DND-41 (cell line): ENCODE measurements at places on chromosomes 11 and 22.
A peak's percentile ranks its signal among the peaks of the same experiment; 100 is the strongest.

DNA sequence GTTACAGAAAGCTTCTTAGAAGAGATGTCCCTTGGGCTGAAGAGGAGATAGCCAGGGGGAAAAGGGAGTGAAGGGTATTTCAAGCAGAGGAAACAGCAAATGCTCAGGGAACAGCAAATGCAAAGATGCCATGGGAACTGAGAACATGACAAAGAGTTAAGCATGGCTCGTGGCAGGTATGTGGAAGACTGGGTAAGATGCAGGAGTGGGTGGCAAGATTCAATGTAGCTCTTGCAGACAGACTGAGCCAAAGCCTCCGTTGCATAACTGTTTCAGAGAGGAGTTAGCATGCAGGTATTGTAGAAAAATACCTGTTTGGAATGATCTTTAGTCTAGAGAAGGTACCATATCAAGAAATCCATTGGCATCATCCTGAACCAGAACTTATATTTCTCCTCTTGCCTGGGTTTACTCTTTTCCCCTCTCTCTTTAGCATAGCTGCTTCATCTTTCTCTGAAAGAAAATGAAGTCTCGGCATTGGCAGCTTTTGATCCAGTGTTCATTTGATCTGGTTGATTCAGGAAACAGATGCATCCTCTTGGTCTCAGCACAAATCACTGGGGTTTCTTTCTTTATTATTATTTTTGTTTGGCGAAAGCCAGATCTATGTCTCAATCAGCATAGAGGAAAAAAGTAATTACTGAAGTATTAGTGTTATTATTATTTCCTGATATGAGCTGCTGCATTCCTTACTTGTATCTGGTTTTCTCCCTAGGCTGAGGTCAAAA, 41.7 kb upstream of the NUP160 start:
- DNase-seq: peak; percentile 35
- no peaks in the 10 kb centered on the region for H3K27me3 ChIP-seq
- peaks cover 9% of the 10 kb centered on the region for H3K4me1 ChIP-seq
- H3K27ac ChIP-seq: no peak overlapping the region

- H3K4me3 ChIP-seq: no peak overlapping the region
- H3K27ac ChIP-seq: no peak overlapping the region
- H3K4me1 ChIP-seq: peaks cover 10% of the 10 kb centered on the region
- H3K36me3 ChIP-seq: no peaks in the 10 kb centered on the region
- H3K27me3 ChIP-seq: no peaks in the 10 kb centered on the region
These were observed 4.7 kb upstream of the FAM111B start for GRCh38 chr11:59102259-59102765.

GRCh38 chr22:50571264-50572175, 6.7 kb downstream of the CPT1B start:
- no peak overlapping the region for H3K4me3 ChIP-seq
- no peaks in the 10 kb centered on the region for H3K4me1 ChIP-seq
- H3K36me3 ChIP-seq: peaks cover 85% of the 10 kb centered on the region
- no peak for DNase-seq
- H3K27ac ChIP-seq: no peak overlapping the region

- no peak overlapping the region for H3K4me3 ChIP-seq
- H3K27me3 ChIP-seq: no peaks in the 10 kb centered on the region
- no peak for DNase-seq
- H3K27ac ChIP-seq: peak overlapping the region; percentile 89
- H3K36me3 ChIP-seq: peaks cover 27% of the 10 kb centered on the region
These were observed 5.1 kb upstream of the CARNS1 start for GRCh38 chr11:67410369-67410831.

- H3K36me3 ChIP-seq: no peaks in the 10 kb centered on the region
- no peaks in the 10 kb centered on the region for H3K4me1 ChIP-seq
- no peak overlapping the region for H3K4me3 ChIP-seq
- no peaks in the 10 kb centered on the region for H3K27me3 ChIP-seq
- no peak for DNase-seq
These were observed 700.6 kb downstream of the METTL15 start for GRCh38 chr11:28808771-28809170.

DNA sequence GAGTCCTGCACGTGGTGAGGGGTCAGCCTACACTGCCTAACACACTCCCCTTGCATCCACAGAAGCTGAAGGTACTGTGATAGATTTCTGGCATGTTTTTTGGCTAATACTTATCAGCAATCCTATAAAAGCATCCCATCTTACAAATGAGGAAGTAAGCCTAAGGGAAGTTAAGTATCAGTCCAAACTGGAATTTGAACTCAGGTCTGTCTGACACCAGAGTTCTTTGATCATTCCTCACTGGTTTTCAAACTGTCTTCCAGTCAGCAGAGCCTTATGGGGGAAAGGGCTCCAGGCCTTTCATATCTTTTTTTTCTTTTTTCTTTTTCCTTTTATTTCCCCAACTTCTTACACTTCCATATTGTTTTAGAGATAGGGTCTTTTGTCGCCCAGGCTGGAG, 105.6 kb downstream of the RBFOX2 start:
- DNase-seq: no peak
- H3K4me1 ChIP-seq: no peaks in the 10 kb centered on the region
- H3K27me3 ChIP-seq: no peaks in the 10 kb centered on the region
- H3K4me3 ChIP-seq: no peak overlapping the region
- no peaks in the 10 kb centered on the region for H3K36me3 ChIP-seq

DNA sequence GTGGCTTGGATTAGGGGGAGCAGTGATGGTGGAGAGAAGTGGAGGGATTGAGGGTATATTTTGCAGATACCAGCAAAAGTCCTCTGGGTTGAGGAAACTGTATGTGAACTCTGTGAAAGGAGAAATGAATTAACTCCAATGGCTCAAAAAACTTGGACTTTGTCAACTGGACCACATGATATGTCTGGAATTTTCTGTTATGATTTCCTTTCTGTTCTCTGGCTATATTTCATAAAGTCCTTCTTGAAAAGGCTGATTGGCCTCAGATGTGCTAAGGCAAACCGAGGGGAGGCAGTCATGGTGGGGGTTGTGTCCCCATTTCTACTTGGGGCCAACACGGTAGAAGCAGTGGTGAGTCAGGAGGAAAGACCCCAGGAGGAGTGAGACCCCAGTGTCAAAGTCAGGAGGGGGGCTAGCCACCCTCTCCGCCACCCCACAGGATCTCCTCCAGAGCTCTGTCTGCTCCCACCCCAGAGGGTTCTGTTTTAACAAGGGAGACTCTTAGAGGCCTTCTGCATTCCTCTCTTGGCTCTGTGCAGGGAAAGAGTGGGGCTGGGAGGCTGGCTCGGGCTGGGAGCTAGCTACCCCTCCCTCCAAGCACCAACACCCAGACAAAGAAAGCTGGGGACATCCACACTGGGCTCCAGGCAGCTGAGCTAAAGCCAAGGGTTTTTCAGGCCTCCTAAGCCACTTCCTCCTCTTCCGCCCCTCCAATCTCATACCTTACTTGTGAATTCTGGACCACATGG, 13.8 kb downstream of the CHRDL2 start:
- no peaks in the 10 kb centered on the region for H3K4me1 ChIP-seq
- H3K36me3 ChIP-seq: no peaks in the 10 kb centered on the region
- H3K4me3 ChIP-seq: no peak overlapping the region
- no peaks in the 10 kb centered on the region for H3K27me3 ChIP-seq
